ENCODE measurements at places on chromosomes 3 and 15.

DNA sequence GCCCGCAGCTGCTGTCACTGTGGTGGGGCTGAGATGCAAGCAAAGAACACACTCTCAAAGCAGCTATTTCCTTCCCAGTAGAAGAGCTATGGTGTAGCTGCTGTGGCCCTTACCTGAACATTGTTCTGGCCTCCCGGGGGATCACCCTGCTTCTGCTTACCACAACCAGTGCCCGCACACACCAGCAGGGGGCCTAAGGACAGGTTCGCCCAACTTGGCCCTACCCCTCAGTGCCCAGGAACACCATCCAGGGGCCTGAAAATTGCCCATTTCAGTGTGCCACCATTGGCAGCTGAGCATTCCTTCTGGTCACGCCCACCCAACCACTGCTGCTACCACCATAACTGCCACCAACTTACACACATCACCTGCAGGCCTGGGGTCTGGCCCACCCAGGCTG, 113.0 kb downstream of the TP63 start:
- DNase-seq, result no peak

DNA sequence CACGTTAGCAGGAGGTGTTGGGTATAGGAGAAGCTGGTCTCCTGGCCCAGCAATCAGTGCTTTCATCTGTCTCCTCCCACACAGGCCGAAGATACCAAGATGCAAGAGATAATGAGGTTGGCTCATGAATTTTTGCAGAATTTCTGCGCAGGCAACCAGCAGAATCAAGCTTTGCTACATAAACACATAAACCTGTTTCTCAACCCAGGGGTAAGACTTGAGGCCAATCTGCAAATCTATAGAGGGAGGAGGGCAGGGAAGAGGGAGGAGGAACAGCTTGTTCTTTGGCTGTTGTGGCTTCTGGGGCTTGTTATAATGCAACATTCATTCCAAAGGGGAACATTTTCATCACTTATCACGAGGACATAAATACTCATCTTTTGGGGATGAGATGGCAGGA, 195.3 kb downstream of the ITPR1 start:
- DNase-seq, result no peak

GRCh38 chr3:96083610-96084009, 730.8 kb upstream of the EPHA6 start:
- DNase-seq, result no peak

GRCh38 chr3:124461838-124462632, 268.2 kb upstream of the UMPS start:
- no peak for DNase-seq

DNA sequence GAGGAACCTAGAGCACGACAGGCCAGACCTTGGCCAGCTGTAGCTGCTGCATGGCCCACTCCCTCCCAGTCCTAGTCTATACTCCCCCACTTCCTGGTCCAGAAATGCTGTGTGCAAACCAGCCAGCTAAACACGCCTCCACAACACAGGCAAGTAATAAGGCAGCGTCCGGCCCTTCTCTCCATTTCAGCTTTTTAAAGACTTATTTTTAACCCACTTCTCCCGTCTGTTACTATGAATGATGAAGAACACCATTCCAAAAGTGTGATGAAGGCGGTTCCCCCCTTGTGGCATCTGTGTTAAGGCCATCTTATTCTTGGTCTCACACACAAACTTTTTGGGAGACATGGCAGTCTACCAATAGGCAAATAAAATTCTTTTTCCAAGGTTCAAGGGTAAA, 164.1 kb upstream of the CHRNA7 start:
- DNase-seq, result no peak

GRCh38 chr3:78872195-78872594, 895.6 kb downstream of the ROBO1 start:
- DNase-seq, result no peak

DNA sequence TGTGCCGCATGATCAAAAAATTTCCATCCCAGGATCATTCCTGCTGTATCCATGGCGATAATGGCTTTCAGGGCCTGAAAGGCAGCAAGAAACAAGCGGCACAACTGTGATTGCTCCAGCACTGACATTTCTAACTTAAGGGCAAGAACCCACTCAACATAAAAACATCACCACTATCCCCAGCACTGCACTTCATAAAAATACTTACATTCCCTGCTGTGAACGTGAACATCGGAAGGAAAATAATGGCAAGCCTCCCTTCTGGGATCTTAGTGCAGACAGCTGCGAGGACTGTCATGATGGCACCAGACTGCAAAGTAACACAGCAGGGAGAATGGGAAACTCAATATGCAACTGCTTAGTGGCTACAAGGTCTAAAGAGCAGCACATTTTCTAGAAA, 8.1 kb upstream of the MAP6D1 start:
- DNase-seq, result no peak

All from activated CD4-positive, alpha-beta T cell treated with anti-CD3 and anti-CD28 coated beads, Interleukin-2, amount 50 U/mL, for 1 hour (primary cell).